A549 treated with Mapracorat at 1 μM for 4 hours (cell line): ENCODE measurements at places on chromosomes 11 and 22. TPM values are rescaled to one million over a fixed set of nuclear protein-coding genes. Genes with fewer than 3 reads are reported as not detected.

Gene ARHGEF17
- total RNA-seq = 9.2 to 14.6 TPM (median 11.7 TPM) in 5 replicates

Gene TMEM191B
- total RNA-seq = 0.75 to 2.3 TPM (median 1.3 TPM) in 5 replicates

Gene NLRP14
- not detected in 5 replicates for total RNA-seq

Gene ATG16L2
- 2.9 to 4.7 TPM (median 3.5 TPM) in 5 replicates for total RNA-seq

Gene C11orf87
- 0.04 TPM in 1 of 5 replicates, not detected in the others for total RNA-seq

Gene GPHA2
- not detected in 5 replicates for total RNA-seq

Gene RCOR2
- total RNA-seq = 0.87 to 1.3 TPM (median 0.93 TPM) in 5 replicates

Gene MYOD1
- total RNA-seq = not detected in 5 replicates

Gene LRRN4CL
- total RNA-seq = 0.06 to 0.24 TPM (median 0.09 TPM) in 4 of 5 replicates, not detected in the other

Gene USP2
- 0.72 to 1.3 TPM (median 1.1 TPM) in 5 replicates for total RNA-seq

Gene C11orf86
- total RNA-seq = 44.1 to 80.8 TPM (median 70.7 TPM) in 5 replicates

Gene GUCY1A2
- 0.04 to 0.08 TPM (median 0.06 TPM) in 5 replicates for total RNA-seq

Gene NPAS4
- total RNA-seq = not detected in 5 replicates

Gene DDI1
- total RNA-seq = not detected in 5 replicates

Gene PANX2
- 5.1 to 7.0 TPM (median 6.5 TPM) in 5 replicates for total RNA-seq

Gene F2
- total RNA-seq = 1.7 to 2.4 TPM (median 2.1 TPM) in 5 replicates

Gene FXYD6
- 0.19 to 0.51 TPM (median 0.24 TPM) in 5 replicates for total RNA-seq

Gene TRIM48
- total RNA-seq = not detected in 5 replicates

Gene IGSF22
- total RNA-seq = not detected in 5 replicates

Gene TRIM66
- total RNA-seq = 1.7 to 2.4 TPM (median 1.9 TPM) in 5 replicates

Gene RFPL1
- total RNA-seq = not detected in 5 replicates

Gene GLYATL1B
- not detected in 5 replicates for total RNA-seq

Gene SLC25A17
- total RNA-seq = 21.4 to 25.5 TPM (median 22.1 TPM) in 5 replicates
